ENCODE measurements at places on chromosomes 6 and 20. TPM values are rescaled to one million over a fixed set of nuclear protein-coding genes. Genes with fewer than 3 reads are reported as not detected.
A peak's percentile ranks its signal among the peaks of the same experiment; 100 is the strongest.

- DNase-seq: no peak
Observed at GRCh38 chr6:25089442-25089841, 153.7 kb upstream of the RIPOR2 start.

DNA sequence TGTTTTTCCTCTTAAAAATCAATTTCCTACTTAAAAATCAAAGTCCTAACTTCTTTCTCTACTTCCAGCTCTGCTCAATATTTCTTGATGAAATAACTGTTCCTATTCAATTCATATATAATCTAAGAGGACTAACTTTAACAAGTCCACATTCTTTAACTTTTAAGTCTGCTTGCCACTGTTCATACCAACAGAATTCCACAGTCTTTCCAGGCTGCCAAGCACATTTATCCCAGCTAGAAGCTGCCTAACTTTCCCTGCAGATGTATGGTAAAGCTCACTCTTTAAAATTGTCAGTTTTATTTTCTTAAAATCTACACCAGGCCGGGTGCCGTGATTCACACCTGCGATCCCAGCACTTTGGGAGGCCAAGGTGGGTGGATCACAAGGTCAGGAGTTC is 11.5 kb downstream of the CALHM6 start:
- no peak for DNase-seq

DNA sequence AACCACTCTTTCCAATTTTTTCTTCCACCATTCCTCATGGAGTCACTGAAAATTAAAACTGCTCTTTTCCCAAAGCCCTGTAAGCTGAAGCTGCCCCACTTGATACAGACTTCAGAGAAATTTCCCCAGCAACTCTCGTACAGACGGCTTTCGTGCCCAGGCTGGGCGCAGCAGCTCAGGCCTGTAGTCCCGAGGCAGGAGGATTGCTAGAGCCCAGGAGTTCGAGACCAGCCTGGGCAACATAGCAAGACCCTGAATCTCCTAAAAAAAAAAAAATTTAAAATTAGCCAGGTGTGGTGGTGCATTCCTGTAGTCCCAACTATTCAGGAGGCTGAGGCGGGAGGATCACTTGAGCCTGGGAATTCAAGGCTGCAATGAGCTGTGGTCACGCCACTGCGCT is 6.6 kb downstream of the PPDPF start:
- DNase-seq: no peak

Gene HTR1B
- not detected for total RNA-seq

GRCh38 chr6:51129043-51129442 is 310.4 kb downstream of the TFAP2B start:
- DNase-seq: no peak

GRCh38 chr6:37244430-37245310 is 12.9 kb upstream of the TBC1D22B start:
- DNase-seq: no peak

- no peak for DNase-seq
Observed at GRCh38 chr20:45323731-45324130, 15.6 kb upstream of the MATN4 start.

GRCh38 chr6:39686976-39687375 is 38.2 kb downstream of the KIF6 start:
- DNase-seq: no peak

Gene AIF1
- 1.5 TPM for total RNA-seq

- DNase-seq: no peak
Observed at GRCh38 chr6:90222724-90223198, 73.9 kb downstream of the BACH2 start.

GRCh38 chr6:12051861-12052368 is 39.8 kb downstream of the HIVEP1 start:
- peak; percentile 88 for DNase-seq

DNA sequence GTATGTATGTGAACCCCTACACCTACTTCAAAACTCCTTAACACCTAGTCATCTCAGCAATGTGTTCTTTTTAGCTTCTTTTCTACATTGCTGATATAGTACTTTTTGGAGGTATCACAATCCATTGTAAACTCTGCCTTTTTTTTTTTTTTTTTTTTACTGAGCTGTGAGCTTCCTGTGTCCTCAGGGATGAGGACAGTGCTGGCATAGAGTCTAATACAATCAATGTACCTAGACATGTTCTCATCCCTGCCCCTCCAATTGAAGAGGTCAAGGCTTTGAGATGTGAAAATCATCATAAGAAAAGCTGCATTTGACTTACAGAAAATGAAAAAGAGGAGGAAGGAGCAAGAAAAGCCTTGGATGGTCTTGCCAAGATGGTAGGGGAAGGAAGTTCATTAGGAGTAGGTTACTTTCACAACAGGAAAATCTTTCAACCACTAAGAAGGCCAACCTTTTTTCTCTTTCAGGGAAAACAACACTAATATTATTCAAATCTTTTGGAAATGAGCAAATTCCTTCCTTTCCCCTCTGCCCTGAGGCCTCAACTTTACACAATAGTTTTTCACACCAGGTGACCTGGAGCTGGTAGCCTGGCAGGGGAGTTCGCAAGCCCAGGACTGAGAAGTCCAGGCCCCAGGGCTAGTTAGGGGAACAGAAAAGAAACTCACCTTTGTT is 2.8 kb upstream of the JARID2 start:
- DNase-seq: no peak

All from B cell (primary cell).